Mucosa of gallbladder (tissue), 1 donor: ENCODE measurements at places on chromosomes 1 and 21.

DNA sequence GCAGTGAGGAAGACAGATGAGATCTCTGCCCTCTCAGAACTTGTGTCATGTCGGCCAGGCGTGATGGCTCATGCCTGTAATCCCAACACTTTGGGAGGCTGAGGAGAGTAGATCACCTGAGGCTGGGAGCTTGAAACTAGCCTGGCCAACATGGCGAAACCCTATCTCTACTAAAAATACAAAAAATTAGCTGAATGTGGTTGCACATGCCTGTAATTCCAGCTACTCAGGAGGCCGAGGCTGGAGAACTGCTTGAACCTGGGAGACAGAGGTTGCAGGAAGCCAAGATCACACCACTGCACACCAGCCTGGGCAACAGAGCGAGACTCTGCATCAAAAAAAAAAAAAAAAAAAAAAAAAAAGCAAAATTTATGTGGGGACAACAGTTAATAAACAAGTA lies 40.9 kb upstream of the RALGPS2 start:
- no peak for DNase-seq

GRCh38 chr1:180370597-180370996 lies 131.8 kb downstream of the ACBD6 start:
- no peak for DNase-seq

DNA sequence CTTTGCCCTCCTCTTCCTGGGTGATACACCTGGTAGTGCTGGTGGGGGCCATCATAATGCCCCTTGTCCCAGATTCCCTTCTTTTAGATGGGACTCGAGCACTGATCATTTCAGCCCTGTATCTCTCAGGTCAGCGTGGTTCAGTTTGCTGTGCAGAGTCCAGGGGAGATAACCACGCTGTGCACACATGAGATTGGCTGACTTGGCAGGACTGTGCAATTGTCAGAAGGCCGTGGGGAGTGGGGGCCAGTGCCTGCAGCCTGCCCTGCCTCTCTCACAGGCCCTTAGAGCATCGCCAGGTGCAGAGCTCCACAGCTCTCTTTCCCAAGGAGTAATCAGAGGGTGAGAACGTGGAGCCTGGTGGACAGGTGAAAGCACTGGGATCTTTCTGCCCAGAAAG lies 15.2 kb downstream of the EPHX1 start:
- DNase-seq: no peak

- DNase-seq: no peak
These were observed 52.0 kb upstream of the ACTRT2 start for GRCh38 chr1:2969011-2969844.

- DNase-seq: no peak
These were observed 22.6 kb upstream of the PRELP start for GRCh38 chr1:203453016-203453415.

- peak; percentile 50 for DNase-seq
These were observed 95.7 kb upstream of the VANGL1 start for GRCh38 chr1:115545791-115546733.

GRCh38 chr1:205930195-205930577 lies 13.1 kb downstream of the SLC26A9 start:
- DNase-seq: no peak

DNA sequence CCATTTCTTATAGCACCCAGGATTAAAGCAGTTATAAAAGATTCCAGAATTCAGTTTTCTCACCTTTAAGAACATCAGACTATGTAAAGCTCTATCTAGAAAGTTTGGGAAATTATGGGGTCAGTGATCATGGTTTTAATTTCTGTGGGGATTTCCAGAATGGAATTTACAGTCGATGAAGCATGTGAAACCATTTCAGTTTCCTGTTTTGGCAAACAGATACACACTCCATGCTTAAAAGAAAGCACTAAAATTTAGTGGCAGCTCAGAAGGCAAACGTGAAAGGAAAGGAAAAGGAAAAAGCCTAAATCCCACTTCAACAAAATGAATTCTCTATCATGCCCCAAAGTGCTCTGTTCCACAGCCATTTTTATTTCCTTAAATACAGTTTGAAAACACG lies 60.4 kb downstream of the FYB2 start:
- DNase-seq: no peak

- no peak for DNase-seq
These were observed 113.7 kb downstream of the PTPRU start for GRCh38 chr1:29349871-29350491.

DNA sequence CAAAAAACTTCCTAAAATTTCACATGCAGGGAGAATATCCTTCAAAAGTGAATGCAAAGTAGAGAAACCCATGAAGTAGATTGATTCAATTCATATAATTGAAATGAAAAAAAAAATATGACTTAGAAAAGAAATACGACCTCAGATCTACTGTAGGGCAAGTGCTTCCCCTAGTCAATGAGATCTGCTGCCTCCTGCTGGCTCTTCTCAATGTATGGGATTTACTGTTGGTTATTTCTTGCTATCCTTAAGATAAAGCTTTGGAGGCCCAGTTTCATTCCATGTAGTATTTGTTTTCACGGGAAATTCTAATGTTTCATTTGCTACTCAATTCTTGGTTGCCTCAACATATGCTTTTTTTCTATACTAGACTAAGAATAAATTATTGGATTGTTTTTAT lies 46.2 kb downstream of the ZNF648 start:
- DNase-seq: no peak

DNA sequence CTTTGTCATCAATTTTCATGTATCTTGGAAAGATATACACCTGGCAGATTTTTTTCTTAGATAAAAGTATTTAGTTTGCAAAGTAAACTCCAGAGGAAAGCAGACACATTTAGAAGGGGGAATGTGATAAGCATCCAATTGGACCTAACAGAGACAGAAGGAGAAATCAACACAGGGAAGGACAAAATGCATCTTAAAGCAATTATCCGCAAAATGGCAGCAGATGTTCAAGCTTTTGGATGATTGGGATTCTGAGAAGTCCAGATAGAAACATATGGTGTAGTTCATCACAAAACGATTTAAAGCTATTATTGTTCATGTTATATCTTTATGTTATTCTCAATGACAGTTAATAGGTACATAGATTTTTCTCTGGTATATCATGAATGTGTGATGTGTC lies 1153.1 kb upstream of the B3GALT2 start:
- no peak for DNase-seq

- no peak for DNase-seq
These were observed 12.4 kb downstream of the NRIP1 start for GRCh38 chr21:15052459-15052763.
